ENCODE measurements at places on chromosomes 2 and 18.
A peak's percentile ranks its signal among the peaks of the same experiment; 100 is the strongest.

GRCh38 chr2:128157644-128158043 lies 66.6 kb downstream of the UGGT1 start:
- DNase-seq = no peak

DNA sequence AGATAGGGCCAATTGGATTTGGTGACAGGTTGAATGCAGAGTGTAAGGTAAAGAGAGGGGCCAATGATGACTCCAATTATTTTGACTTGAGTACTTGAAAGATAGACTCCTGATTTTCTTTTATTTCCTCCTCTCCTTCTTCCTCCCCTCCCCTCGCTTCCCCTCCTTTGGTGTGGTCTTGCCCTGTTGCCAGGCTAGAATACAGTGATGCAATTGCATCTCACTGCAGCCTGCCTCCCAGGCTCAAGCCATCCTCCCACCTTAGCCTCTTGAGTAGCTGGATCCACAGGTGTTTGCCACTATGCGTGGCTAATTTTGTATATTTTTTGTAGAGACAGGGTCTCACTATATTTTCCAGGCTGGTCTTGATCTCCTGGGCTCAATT lies 2.3 kb downstream of the DGUOK start:
- no peak for DNase-seq

DNA sequence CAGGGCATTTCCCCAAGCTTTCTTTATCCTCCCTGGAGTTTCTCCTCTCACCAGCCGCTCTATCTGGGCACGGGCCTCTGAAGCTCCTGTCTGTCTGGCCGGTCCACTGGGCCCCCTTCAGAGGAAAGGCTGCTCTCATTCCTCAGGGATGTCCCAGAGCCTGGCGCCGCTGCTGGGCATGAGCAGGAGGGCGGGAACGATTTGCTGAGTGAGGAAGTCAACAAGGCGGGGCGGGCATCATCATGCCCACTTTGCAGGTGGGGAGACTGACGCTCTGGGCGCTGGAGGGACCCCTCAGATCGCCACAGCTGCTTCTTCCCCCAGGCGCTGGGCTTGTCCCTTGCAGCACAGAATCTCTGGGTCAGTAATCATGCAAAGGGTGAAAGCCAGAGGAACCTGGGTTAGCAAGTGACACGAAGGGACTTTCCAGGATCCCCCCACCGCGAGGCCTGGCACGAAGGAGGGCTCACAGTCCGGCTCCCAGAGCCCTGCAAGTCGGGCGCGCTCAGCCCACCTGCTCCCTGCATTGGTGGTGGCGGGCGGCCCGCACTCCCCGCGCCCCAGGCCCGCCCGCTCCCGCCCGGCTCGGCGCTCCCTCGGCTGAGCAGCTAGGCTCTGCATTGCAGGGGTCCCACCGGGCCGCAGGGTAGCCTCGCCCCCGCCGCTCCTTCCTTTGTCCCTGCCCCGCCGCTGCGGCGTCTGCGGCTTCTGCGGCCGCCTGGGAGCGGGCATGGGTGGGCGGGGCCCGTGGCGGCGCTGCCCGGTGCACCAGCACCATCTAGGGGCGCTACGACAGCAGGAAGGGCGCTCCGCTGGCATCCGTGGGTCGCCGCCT lies 157.8 kb downstream of the CYRIA start:
- peak; percentile 35 for DNase-seq

- DNase-seq = no peak
Observed at GRCh38 chr2:95012881-95013550, 12.5 kb upstream of the MAL start.

DNA sequence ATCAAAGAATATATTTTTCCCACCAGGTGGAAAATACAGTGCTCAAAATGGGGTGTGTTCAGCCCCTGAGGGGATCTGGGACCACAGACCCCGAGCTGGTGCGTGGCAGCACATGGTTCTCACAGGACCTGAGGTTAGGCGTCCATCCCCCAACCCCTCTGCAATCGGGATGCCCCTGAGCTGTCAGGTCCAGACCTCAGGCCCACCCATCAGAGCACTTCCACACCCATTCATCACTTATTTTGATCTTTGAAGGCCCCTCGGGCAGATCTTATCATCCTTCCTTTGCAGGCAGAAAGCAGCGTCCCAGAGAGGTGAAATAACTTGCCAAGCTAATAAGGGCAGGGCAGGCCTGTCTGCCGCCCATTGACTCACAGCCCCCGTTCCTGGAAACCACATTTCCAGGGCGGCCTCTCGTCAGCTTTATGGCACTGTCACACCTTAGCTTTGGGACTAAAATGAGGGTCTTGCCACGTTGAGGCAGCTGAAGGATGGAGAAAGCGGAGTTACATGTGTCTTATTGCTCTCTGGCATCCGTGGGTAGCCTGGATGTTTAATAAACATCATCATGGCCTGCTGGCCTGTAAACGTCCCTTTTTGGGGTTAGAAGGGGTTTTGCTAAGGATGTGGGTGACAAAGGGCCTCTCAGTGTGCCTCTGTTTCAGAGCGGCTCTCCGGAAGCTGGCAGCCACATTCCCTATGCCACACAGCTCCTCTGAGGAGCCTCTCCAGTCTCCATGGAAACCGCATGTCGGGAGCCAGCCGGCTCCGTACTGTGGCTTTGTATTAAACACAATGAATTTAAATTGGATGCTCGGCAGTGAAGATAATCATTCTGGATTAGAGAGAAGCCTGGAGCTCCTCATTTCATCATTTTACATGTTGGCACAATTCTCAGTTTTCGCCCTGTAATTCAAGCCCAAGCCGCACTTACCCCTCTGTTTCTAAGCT lies 58.3 kb upstream of the MAPRE3 start:
- DNase-seq = peak; percentile 27

DNA sequence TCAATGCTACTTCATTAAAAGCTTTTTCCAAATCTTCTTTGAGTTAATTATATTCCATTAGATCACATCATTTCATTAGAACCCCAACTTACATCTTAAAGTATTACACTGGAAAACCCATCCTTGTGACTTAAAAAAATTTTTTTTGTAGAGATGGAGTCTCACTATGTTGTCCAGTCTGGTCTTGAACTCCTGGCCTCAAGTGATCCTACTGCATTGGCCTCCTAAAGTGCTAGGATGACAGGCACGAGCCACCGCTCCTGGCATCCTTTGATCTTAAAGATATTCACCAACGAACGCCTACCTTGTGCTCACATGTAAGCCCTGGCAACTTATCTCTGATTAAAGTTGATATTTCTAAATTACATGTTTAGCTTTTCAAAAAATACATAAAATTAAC lies 6.7 kb downstream of the LAPTM4A start:
- no peak for DNase-seq

- DNase-seq = no peak
Observed at GRCh38 chr2:25692143-25692542, 18.8 kb upstream of the DTNB start.

- no peak for DNase-seq
Observed at GRCh38 chr2:120208381-120209353, 14.5 kb downstream of the TMEM185B start.

GRCh38 chr18:24559526-24559925 lies 99.1 kb downstream of the HRH4 start:
- DNase-seq = no peak

- DNase-seq = no peak
Observed at GRCh38 chr2:237158194-237158593, 72.5 kb downstream of the COPS8 start.

DNA sequence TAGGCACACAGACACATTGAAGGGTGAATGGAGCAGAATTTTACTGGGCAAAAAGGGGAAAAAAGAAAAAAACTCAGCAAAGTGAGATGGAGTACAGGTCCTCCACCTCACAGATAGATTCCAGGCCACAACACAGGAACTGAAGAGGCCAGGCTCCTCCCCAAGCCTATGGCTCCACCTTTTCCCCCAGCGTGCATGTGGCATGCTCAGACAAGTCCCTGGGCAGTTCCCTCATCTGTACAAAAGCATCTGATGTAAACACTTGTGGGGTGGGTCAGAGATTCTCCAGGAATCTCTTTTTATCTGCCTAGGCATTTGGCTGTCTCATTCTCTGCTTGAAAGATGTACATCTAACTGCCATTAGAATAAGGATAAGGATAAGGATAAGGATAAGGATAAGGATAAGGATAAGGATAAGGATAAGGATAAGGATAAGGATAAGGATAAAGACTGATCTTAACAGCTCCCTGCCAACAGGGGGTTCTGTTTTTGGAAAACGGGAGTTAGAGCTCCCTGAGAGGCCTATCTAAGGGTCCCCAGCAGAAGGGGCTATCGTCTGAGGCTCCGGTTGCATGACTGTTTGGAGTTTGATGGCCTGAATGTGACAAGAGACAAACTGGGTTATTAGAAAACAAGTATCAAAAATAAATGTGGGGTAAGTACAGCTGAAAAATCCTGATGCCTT lies 17.2 kb upstream of the ASXL3 start:
- DNase-seq = no peak

DNA sequence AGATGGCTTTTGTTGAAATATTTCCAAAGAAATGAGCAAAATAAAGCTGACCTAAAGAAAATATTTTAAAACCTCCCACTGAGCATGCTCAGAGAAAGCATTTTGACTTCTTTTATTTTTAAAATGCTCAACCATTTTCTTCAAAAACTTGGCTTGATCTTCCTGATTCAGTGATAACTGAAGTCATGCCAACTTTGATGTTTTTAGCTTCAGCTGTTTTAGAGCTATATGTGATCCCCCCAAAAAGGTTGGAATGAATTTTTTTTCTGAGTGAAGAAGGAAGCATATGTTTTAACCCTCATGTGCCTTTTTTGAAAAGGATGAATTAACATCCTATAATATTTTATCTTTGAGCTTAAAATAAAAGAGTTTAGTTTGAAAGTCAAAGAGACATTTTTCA lies 612.0 kb downstream of the ARHGAP15 start:
- no peak for DNase-seq

DNA sequence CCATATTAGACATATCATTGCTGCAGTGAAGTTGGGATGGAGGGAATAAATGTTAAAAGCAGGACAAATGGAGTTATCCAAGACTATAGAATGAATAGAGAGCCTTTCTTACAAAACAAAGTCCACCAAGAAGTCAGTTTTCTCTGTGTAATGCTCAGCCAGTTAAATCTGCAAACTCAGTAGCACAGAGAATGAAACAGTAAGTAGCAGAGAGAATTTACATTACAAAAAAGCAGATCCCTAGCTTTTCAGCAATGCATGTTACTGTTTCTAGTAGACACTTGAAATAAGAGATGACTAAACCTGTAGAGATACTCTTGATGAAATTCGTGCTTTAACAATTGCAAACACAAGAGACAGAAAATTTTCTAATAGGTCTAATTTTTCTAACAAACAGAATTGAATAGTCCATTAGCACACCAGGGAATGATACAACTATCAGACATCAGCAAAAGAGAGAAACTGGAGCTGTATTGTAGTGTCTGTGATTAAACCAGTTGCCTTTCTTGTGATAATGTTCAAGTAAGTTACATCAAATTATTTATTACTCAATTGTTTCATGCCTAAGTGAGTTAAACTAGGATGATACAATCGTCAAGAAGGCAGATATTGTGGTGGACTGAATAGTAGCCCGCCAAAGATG lies 322.2 kb upstream of the DDX18 start:
- DNase-seq = no peak

- DNase-seq = no peak
Observed at GRCh38 chr2:222313816-222314215, 15.0 kb upstream of the PAX3 start.

DNA sequence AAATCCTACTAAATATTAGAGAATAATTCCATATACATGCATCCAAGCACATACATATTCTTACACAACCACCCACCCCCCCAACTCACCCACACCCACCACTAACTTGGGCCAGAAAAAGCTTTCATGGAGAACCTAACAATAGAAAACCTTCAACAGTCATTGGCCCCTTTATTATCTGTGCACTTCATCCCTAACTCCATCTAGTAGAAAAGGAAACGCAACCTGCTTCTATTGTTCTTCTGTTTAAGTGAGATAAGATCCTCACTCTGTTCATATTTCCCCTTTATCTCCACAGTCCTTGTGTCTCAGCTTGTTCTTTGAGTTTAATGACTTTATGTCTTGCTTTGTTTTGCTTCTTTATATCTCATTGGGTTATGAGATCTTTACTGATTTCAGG lies 1740.2 kb upstream of the CELF4 start:
- DNase-seq = no peak

- no peak for DNase-seq
Observed at GRCh38 chr2:176501617-176502016, 232.4 kb downstream of the MTX2 start.

- DNase-seq = no peak
Observed at GRCh38 chr2:115084446-115084845, 642.0 kb downstream of the DPP10 start.

DNA sequence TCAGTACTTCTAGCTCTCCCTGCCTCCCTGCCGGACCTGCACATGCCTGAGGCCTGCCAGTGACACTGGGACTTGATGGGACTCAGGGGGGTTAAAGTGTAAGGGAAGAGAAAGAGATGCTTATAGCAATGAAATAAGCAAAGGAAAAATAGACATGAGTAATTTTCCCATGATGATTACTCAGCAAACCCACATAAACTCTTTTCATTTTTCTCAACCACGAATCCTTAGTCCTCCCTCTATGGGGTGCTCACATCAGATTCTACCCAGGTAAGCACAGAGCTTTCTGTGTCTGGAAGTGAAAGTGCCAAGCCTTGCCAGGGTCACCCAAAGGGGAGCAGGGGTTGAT lies 44.8 kb upstream of the ANKRD62 start:
- no peak for DNase-seq

DNA sequence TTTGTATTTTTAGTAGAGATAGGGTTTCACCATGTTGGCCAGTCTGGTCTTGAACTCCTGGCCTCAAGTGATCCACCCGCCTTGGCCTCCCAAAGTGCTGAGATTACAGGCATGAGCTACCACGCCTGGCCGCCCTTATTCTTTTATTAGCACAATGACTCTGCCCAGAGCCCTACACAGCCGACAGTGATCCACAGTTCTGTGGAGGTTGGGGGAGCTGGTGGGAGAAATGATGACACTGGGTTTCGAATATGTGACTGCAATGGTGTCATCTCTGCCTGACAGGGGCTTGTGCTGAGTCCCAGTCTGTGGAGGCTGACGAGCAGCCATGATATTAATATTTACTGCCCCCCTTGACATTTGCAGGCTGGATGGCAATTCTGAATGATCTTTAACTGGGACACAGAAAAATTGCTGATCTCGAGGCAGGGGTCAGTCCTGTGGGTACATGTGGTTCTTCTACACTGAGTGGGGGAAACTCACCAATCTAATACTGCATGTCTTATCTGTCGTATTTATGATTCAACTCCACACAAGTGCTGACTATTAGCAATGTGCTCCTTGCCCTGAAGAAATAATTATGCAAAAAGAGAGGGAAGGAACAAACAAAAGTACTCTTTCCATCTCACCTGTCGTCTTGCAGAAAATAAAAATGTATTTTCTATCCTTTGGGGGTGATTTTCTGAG lies 6.3 kb upstream of the CTAGE1 start:
- DNase-seq = no peak

- DNase-seq = no peak
Observed at GRCh38 chr2:27123302-27124150, at the start of gene ABHD1. TSS of gene ABHD1 (plus strand) at chr2:27123815. CDS start at chr2:27123949, 134 bp downstream.

GRCh38 chr2:219514196-219514761 lies at the start of gene ASIC4:
TSS of gene ASIC4 (plus strand) at chr2:219514482. CDS start at chr2:219514725, 243 bp downstream.
- no peak for DNase-seq

GRCh38 chr2:69356471-69356870 lies 30.6 kb downstream of the GFPT1 start:
- DNase-seq = no peak
